HFF-Myc (cell line): ENCODE measurements at places on chromosomes 4 and X.

DNA sequence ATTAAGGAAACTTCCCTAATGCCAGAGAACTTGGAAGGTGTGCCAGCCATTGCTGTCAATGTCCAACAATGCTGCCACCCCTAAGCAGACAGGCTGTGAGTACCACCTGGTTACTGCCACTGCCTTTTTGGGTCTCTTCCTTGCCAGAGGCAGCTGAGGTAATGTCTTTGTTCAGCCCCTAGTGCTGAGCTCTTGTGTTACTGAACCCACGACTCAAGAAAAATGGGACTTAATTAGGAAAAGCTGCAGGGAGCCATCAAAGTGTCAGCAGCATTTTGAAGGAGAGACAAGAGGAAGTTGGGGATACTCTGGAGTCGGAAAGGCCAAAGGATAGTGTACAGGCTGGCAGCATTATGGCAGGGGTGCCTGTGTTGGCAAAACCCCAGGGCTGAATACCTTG lies 283.7 kb downstream of the AFF2 start:
- no peak for DNase-seq

DNA sequence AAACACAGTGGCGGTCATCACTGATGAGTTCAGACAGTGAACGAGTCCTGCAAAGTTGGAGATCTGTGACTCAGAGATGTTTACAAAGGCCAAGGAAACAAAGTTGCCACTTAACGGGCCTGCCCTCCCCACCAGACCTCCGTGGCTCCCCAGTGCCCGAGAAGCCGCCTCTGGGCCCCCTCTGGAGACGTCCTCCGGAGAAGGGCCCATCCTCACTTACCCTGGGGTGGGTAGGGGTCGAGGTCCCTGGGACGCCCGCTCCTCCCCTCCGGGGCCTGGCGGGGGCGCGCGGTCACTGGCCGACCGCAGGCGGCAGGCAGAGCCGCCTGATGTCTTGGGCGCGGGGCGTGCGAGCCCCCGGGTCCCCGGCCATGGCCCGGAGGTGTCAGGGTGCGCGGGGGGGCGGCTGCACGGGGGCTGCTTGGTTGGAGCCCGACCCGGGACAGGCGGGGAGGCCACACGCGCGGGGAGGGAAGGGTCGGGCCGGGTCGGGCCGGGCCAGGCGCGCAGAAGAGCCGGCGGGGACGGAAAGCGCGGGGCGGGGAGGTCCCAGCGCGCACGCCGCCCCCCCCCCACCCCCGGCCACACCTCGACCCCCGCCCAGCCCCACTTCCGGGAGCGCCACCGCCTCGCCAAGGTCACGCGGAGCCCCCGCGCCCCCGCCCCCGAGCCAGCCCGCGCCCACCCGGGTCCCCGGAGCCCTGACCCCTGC lies 529 bp downstream of the DHRSX start:
- DNase-seq = no peak

- no peak for DNase-seq
Observed at GRCh38 chr4:86910369-86910768, 18.1 kb upstream of the C4orf36 start.

DNA sequence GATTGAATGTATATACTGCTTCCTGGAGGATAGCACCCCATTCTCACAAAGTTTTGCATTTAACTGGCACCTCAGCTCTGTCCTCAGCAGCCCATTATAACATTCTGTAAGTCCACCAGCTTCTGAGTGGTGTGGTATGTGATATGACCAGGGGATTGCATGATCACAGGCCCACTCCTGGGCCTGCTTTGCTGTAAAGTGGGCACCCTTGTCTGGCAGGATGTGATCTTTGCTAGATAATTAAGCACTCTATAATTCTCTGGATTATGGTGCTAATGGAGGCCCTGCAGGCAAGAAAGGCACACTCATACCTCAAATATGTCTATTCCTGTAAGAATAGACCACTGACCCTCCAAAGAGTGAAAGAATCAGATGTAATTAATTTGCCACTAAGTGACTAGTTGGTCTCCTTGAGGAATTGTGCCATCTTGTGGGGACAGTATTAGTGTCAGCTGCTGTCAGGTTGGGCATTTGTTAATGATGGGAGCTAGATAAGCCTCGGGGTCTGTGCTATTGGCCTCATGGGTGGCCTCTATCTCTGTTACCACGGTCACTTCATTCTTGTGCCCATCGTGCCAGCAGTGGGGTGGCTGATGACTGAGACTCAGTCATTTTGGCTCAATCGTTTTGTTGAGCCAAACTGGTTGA lies 2.2 kb upstream of the CFI start:
- peak; percentile 31 for DNase-seq

GRCh38 chr4:15068298-15068697 lies 66.0 kb downstream of the CPEB2 start:
- no peak for DNase-seq

DNA sequence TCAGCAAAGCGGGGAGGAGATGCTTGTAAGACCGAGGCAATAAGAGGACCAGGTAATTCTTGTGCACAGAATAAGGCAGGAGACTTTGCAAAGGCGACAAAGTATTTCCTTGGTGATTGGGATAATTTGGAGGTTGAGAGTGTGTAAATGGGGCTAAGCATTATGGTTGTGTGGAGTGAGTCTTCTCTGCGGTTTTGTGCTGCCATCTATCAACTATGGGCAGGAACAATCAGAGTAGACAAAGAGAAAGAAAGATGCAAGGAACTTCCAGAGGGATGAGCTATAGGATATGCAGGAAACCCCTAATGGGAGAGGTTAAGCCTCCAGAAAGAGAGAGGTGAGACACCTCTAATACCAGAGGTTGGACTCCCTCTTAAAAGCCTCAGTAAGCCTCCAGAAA lies 339.8 kb downstream of the PAPSS1 start:
- no peak for DNase-seq

- DNase-seq = peak; percentile 52
Observed at GRCh38 chr4:13921805-13922204, 294.3 kb upstream of the BOD1L1 start.

DNA sequence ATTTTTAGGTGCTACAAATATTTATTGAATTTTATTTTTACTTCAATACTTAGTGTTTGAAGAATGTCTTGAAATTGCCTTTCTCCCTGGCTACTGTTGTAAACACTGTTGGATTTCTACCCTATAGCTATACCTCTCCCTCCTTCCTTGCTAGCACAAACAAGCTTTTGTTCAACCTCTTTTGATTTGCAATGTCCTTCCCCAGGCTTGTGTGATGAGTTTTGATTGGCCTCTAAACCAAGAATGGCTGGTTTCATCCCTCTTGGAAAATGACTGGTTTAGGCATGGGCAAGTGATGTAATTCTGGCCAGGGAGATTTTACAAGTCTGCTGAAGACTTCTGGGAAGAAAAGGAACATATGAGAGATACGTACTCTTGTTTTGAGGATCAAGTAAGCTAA lies 25.3 kb upstream of the SLITRK2 start:
- DNase-seq = no peak

- DNase-seq = no peak
Observed at GRCh38 chrX:103783196-103783595, 6.6 kb downstream of the PLP1 start.
